Activated gamma-delta T cell treated with anti-CD3 and anti-CD28 coated beads, Interleukin-2, amount 50 U/mL, for 16 hours (primary cell): ENCODE measurements at places on chromosomes 13 and 19.
A peak's percentile ranks its signal among the peaks of the same experiment; 100 is the strongest.

GRCh38 chr19:15869109-15869555, 28.7 kb downstream of the CYP4F2 start:
- peak; percentile 7 for DNase-seq

DNA sequence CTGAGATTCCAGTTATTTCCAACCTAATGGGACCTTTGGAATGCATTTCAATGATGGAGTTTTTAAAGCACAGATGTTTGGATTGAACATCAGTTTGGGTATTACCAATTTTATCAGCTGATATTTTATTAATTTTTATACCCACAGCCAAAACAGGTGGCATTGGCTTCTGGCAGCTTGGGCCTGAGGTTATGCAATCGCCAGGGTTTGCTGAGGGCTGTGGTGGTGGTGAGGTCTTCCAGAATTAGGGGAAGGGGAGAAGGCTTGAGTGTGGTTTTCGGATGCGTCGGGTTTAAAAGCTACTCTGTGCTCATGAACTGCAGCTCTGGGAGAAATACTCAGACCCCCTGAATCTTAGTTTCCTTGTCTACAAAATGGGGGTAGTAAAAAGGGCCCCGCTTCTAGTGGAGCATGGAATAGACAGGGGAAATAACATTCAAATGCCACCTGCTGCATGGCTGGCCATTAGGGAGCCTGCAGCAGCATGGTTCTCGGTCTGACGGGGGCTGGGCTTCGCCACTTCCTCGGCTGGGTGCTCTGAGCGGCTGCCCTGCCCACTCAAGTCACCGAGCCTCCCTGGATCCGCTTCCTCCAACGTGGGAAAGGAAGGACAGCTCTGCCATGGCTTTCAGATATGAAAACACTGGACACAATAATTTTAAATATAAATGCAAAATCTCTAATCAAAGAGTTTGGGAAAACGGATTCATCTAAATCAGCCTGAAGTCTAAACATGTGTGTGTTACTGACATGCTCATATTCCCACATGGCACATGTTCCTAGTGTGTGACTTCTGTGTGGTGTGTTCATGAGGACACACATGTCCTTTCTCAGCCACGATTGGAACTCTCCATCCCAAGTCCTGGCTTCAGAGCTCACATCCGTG, 35.2 kb downstream of the ADPRHL1 start:
- no peak for DNase-seq

DNA sequence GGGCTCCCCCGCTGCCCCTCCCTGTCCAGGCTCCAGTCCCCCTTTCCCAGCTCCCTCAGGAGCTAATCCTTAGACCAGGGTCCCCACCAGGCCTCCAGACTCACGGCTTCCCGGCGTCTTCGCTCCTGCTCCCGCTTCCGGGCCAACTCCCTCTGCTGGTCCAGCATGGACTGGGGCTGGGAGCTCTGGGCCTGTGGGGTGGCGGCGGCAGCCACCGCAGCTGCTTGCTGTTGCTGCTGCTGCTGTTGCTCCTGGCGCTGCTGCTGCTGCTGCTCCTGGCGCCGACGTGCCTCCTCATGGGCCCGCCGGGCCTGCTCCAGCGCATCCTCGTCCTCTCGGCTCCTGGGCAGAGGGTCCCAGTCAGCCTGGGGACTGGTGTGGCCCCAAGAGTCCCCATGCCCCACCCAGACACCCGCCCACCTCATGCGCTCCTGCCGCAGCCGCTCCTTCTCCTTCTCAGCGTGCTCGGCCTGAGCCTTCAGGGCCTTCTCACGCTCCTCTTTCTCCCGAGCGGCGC, 6.4 kb upstream of the EPHX3 start:
- DNase-seq, result no peak

- no peak for DNase-seq
Measured at GRCh38 chr13:56378566-56378965, 762.2 kb upstream of the PRR20A start.

GRCh38 chr13:72651144-72651543, 76.3 kb downstream of the MZT1 start:
- DNase-seq, result no peak

- no peak for DNase-seq
Measured at GRCh38 chr19:49766930-49767299, at the start of gene AP2A1. Gene AP2A1 (plus strand): TSS chr19:49767001. CDS start chr19:49767134, 133 bp downstream.

DNA sequence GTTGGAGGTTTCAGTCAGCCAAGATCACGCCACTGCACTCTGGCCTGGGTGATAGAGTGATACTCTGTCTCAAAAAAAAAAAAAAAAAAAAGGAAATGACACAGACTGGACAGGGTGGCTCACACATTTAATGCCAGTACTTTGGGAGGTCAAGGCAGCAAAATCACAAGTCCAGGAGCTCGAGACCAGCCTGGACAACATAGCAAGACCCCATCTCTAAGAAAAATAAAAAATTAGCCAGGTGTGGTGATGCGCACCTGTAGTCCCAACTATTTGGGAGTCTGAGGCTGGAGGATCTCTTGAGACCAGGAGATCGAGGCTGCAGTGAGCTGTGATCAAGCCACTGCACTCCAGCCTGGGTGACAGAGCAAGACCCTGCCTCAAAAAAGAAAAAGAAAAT, 22.6 kb upstream of the NAPA start:
- DNase-seq, result no peak

GRCh38 chr13:41802043-41802683, 158.7 kb downstream of the VWA8 start:
- DNase-seq, result no peak

DNA sequence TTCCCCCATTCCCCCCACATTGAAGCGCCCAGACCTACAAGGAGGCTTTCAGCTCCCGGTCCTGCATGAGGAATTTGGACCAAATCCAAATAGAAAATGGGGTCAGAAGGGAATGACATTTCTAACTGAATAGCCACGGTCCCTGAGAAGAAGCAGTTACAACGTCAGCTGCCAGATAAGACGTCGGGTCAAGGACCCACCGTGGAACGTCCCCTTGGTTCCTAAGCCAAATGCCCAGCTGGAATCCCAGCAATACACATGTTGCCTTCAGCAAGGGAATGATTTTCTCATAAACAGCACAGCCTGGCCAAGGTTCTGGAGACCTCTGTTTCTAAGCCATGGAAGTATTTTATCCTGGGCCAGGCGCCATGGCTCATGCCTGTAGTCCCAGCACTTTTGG, 109.1 kb upstream of the PEG3 start:
- no peak for DNase-seq

GRCh38 chr13:77528834-77529500, 6.5 kb upstream of the SCEL start:
- no peak for DNase-seq

- no peak for DNase-seq
Measured at GRCh38 chr19:37572203-37572602, 22.4 kb downstream of the ZNF571 start.

DNA sequence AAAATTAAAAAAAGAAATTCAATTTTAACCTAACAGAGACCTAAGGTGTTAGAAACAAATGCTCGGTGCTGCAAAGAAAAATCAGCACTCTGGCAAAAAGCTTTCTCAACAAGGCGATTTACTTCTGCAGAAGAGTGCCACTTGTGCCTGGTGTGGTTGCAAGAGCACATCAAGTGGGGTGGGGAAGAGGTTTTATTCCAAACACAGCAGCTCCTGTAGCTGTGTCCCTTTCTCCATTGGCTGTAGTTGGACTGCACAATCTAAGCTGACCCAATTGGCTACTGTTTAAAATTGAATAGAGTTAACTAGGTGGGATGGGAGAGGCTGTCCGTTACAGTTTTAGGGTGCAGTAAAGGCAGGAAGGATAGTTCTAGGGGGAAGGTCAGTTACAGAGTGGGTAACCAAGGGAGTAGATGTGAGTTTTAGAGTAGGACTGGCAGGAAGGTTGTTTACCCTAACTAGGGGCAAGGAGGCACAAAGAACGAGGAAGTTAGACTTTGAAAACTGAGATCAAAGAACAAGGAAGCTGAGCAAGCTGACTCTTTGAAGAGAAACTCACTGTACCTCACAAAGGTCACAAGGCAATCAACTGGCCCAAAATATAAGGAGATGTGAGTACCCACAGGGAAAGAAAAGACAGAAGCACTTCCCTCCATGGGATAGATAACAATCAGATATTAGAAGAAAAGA, 145.7 kb downstream of the LIG4 start:
- DNase-seq, result no peak

DNA sequence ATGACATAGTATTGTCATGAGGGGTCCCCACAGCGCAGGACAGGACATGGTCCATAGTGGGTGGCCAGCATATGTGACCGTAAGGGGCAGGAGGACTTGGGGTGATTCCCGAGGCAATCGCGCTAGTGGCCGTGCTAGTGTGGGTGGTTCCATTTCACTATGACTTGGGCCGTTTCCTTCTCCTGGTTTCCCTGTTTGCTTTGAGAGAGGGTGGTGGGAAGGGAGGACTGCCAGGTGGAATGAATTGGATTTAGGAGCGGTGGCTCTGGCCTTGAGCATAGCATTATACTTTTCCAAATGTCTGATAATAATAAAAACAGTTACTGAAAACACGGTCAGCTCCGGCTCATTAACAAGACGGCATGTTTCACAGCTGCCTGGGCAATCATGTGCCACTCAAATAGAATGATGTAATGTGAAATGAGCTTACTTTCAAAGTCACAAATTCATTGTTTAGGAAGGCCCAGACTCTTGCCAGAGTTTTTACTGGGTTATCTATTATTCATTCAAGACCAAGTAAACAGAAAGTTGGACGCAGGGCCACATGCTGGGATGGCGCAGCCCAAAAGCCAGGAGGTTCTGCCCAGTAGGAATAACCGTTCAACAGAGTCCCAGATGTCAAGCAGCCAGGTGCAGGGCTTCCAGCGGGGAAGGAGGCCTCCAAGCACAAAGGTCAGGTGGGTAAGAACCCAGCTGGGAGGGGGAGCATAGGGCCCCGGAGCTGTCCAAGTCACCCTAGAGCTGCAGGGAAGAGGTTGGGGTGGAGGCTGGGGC, 19.6 kb upstream of the SLC15A1 start:
- no peak for DNase-seq

DNA sequence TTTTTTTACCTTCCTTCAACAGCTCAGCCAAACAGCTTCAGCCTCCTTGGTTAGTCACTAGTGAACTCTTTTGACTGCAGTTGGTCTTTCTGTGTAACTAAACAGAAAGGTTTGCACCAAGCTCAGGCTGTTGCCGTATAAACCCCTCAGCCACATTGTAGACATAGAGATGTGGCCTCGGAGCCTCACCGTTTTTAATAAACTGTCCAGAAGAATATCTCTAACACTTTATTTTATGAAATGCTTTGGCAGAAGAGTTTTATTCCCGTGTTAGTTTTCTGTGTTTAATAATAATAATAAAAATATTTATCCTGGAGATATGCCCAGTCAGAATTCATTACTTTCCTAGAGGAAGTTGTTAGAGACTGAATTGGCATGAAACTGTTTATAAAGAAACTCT, 171.7 kb upstream of the MAB21L1 start:
- DNase-seq, result no peak
